ENCODE measurements at places on chromosomes 11 and 22.

DNA sequence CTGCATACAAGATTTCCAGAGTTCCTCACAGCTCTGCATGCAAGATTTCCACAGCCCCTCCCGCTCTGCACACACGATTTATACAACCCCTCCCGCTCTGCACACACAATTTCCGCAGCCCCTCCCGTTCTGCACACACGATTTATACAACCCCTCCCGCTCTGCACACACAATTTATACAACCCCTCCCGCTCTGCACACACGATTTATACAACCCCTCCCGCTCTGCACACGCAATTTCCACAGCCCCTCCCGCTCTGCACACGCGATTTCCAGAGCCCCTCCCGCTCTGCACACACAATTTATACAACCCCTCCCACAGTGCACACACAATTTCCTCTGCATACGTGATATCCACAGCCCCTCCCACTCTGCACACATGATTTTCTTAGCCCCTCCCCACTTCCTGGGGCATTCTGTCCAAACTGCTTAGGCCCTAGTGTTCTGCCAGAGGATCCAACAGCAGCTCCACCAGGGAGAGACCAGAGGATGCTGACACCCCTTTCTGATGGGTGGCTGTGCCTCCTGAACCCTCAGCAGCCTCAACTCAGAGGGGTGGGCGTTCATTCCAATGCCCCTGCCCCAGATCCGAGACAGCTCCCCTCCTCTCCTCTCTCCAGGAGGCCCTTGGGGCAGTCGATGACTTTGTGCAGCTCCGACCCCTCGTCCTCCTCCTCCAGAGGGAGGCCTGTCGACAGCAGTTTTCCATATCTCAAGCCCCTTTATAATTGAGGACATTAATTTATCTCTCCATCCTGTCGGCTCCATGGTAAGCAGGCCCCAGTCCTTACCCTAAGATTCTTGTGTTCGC, 671.7 kb downstream of the BRD1 start:
- DNase-seq = no peak

GRCh38 chr11:70146299-70146698, 56.8 kb upstream of the FADD start:
- no peak for DNase-seq

DNA sequence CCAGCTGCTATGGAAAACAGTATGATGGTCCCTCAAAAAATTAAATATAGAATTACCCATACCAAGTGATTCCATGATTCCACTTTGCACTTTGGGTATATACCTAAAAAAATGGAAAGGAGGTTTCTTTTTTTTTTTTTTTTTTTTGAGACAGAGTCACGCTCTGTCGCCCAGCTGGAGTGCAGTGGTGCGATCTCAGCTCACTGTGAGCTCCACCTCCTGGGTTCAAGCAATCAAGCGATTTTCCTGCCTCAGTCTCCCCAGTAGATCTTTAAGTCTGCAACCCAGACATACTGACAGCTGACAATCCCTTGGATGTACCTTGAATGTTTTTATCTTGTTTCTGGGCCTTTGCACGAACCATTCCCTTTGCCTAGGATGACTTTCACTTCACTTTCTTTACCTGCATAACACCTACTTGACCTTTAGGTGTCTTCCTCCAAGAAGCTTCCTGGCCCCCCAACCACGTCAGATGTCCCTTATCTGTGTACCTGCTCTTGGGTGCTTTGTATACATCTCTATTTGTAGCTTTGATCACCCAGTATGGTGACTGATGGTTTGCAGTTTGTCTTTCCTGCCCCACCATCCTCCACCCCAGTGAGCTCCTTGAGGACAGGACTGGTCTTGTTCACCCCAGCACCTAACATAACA, 11.6 kb downstream of the UCP3 start:
- no peak for DNase-seq

DNA sequence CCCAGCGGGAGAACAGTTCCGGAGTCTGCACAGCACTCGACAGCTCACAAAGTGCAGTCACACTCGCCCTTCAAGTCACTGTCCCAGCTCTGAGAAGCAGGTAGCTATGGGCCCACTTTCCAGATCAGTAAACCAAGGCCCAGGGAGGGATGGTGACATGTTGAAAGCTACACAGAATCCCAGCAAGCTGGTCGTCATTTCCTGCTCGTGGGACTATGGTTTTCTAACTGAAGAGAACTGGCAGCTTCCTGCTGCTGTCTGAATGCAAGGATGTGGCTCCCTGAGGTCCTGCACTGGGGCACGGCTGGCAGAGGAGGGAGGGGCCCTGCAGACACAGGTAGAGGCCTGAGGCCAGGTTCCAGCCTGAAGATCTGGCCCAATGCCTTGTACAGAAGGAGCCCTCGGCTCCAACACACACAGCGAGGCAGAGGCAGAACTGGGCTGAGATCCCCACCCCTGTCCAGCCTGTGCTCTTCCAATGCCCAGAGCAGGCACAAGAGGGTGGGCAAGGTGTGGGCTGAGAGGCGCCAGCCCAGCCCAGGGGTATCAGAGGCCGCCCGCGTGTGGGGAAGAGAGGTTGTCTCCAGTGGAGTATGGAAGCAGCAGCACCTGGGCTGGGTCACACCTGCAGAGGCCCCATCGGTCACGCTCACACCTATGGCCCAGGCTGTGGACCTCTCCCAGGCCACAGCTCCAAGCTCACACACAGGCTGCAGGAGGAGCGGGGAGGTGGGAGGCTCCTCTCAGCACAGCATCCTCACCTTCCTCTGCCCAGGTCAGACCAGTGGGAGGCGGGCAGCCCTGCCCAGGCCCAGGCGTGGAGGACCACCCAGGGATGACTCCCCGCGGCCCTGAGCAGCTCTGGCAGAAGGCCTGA, 119.2 kb downstream of the PHF21B start:
- no peak for DNase-seq

DNA sequence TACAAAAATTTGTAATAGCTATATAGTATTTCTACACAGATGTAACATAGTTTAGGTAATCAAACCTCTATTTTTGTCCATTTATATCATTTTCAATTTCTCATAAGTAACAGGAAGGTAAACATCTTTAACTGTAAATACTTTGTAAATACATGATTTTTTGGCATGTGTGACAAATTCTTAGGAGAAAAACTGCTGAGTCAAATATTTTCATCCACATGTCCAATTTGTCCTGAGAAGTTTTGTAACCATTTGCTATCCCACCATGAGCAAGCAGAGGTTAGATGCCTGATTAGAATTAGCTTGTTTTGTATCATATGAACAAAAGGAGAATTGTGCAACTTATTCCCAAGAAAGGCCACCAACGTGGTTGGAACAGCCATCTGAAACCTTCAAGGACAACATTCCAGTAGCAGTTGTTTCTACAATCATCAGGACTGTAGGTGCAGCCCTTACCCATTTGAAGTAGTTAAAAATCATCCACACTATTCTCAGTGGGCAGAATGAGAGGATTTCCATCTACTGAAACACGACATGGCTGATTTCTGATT, 139.6 kb upstream of the MPPED2 start:
- no peak for DNase-seq

Measured in stromal cell of bone marrow (primary cell).